ENCODE measurements at places on chromosomes 6 and 20. TPM values are rescaled to one million over a fixed set of nuclear protein-coding genes. Genes with fewer than 3 reads are reported as not detected.
A peak's percentile ranks its signal among the peaks of the same experiment; 100 is the strongest.

Gene FLRT3
- 2.6 TPM for total RNA-seq

GRCh38 chr6:111517965-111518364, 34.9 kb upstream of the REV3L start:
- no peak for DNase-seq

- no peak for DNase-seq
Observed at GRCh38 chr20:16271450-16271849, 301.8 kb downstream of the KIF16B start.

Gene ATP6V1G2
- total RNA-seq: 1.3 TPM

Gene ZSWIM3
- 5.6 TPM for total RNA-seq

DNA sequence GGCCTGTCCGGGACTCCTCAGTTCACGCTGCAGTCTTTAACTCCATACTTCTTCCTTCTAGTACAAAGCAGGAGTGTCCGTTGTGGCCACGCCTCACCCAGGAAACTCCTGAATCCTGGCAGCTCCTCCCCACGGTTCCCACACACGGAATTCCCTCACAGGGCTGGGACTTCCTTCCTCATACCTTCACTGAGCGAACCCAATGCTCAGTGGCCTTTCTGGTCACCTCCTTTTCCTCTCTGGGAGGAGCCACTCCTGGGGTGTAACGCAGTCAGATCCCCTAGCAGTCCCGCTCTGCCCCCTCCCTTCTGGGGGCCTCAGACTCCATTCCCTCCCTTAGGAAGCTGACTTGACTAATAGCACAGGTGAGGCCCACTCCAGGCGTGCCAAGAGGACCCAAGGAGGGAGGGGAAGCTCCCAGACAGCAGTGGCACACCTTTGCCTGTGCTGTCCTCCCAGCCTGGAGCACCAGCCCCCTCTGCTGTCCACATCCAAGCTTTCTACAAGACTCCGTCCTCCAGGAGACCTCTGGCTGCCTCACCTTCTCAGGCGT, at the start of gene SLC52A3:
SLC52A3 (minus strand) TSS at position 75 of the 553 bp plus-strand sequence. CDS start 2,726 bp downstream, outside the sequence.
- DNase-seq: no peak

- DNase-seq: no peak
Observed at GRCh38 chr6:117227245-117227962, 38.0 kb upstream of the VGLL2 start.

DNA sequence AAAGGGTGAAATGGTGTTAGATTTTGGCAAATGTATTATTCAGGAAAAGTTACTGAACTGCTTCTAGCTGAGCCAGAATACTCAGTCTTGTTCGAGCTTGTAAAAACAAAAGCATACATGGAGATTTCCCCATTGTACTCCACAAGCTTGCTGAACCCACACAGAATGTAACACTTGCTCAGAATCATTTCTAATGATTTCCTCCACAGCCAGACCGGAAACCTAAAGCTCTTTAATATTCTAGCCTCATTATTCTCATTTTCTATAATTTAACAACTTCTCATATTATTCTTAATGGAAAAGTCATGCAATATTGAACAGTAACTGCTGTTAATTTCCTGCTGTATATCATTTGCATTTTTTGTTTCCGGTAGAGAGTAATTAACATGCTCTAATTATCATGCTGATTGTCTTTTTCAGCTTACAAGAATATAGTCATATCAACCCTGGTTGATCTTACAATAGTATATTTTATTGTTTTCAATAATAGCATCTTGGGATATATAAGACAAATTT, 1387.5 kb upstream of the EYS start:
- DNase-seq: no peak

Gene KLC4
- 16.1 TPM for total RNA-seq

Gene RNF5
- total RNA-seq: 22.5 TPM

- no peak for DNase-seq
Observed at GRCh38 chr6:252775-253535, 39.3 kb upstream of the DUSP22 start.

Gene JAG1
- 12.1 TPM for total RNA-seq

DNA sequence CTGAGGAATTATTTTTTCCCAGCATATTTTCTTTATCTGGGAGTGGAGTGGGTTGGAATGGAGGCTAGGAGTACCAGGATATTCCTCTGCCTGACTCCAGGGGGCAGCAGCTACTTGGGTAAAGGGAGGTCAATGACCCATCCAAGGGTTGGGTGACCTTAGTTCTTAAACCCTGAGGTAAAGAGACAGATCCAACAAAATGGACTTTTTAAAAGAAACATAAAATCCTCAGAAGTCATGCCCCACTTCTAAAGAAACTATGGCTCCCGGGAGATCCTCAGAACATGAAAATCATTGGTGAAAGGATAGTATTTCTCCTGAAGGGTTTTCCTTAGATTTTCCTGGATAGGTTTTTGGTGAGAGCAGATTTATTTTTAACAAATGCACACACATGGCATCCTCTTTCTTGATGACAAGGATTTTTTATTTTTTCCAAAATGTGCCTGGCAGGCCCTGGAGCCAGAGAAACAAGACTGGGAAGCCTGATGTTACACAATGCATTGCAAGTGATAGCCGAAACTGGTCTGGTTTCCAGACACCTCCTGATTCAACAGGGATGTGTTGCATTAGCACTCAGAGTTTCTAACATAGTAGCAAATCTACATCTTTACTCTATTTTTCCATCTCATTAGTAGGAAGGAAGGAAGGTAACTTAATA, 240.9 kb upstream of the BTBD3 start:
- peak; percentile 60 for DNase-seq

DNA sequence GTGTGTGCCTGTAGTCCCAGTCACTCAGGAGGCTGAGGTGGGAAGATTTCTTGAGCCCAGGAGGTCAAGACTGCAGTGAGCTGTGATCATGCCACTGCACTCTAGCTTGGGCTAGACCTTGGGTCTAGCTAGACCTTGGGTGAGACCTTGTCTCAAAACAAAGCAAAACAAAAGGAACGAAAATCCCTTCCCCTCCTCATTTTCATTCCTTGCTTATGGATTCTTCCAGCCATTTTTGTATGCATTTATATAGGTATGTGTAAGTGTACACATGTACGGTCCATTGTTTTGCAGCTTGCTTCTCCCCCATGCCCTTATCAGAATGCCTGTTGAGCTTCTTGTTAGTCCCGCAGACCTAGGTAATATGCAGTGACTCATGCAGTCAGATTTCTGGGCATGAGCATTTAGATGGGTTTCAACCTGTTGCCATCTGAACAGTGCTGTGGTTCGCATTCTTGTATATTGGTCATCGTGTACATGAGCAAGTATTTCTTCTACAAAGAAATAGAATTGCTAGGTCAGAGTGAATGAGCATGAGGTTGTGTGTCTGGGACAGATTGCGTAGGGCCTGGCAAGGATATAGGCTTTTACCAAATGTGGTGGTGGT, 73.2 kb downstream of the ATRN start:
- DNase-seq: no peak

GRCh38 chr20:10603971-10604864, 69.6 kb downstream of the JAG1 start:
- DNase-seq: peak; percentile 94

Gene CNR1
- total RNA-seq: not detected

Data from fibroblast of villous mesenchyme (primary cell).